ENCODE measurements at places on chromosomes 7 and 10.

DNA sequence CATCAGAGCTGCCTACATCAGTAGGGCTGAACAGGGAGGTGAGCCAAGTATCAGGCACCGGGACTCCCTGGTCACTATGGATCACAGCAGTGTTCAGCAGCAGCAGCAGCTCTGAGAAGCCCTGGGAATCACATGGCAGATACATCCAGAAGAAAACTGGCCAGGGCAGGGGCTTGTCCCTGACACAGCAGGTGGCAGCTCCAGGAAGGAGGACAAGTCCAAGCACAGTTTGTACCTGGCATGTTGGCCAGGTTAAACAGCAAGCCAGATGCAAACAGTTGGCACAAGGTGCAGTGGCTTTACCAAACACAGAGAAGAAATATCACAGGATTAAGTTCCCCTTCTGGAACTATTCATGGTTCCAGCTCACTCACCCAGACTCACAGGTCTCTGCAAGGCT is 139.4 kb downstream of the KCNMA1 start:
- no peak for DNase-seq

DNA sequence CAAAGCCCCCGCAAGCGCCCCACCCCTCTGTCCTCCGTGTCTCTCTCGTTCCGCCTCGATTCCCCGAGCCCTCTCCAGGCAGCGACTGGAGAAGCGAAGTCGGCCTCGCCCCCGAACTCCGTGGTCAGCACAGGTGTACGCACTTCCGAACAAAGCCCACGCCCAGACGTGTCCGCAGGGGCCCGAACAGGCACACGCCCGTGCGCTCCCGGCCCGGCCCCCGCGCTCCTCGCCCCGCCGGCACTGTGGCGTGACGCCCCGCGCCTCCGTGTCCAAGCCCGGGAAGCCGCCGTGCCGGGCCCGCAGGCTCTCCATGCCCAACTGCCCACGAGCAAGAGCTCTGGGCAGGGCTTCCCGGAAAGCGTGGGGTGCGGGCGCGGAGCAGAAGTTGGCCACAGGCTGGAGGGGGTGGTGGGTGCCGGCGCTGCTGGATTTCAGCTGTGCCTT is 662 bp downstream of the NRCAM start:
- DNase-seq = no peak

DNA sequence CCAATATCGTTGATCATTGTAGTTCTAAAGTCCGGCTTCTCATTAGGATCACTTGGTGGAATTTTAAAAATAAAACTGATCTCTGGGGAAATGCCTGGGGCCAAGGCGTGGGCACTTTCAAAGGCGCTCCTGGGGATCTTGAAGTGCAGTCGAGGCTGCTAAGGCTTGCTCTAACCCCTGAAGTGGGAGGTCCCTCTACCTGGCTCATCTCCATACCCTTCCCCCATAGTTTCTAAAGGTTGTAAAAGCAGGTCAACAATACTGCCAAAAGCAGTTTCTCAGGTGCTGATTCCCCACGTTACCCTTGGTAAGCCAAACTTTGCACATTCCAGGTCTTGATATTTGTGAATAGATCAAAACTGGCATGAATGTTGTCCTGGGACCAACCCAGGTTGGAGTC is 79.0 kb upstream of the SP8 start:
- no peak for DNase-seq

GRCh38 chr7:39709768-39710311 is 86.5 kb downstream of the RALA start:
- no peak for DNase-seq

GRCh38 chr7:26090927-26091519 is 61.0 kb upstream of the NFE2L3 start:
- peak; percentile 60 for DNase-seq

DNA sequence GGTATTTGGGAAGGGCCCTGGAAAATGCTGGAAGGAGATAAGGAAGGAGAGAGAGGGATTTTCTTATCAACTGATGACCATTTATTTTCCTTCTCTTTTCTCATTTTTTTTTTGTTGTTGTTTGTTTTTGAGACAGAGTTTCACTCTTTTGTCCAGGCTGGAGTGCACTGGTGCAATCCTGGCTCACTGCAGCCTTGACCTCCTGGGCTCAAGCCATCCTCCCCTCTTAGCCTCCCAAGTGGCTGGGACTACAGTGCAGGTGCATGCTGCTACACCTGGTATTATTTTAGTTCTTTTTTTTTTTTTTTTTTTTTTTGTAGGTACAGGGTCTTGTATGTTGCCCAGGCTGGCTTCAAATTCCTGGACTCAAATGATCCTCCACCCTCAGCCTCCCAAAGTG is 52.2 kb downstream of the HIP1 start:
- no peak for DNase-seq
